ENCODE measurements at places on chromosomes 11 and 22.

DNA sequence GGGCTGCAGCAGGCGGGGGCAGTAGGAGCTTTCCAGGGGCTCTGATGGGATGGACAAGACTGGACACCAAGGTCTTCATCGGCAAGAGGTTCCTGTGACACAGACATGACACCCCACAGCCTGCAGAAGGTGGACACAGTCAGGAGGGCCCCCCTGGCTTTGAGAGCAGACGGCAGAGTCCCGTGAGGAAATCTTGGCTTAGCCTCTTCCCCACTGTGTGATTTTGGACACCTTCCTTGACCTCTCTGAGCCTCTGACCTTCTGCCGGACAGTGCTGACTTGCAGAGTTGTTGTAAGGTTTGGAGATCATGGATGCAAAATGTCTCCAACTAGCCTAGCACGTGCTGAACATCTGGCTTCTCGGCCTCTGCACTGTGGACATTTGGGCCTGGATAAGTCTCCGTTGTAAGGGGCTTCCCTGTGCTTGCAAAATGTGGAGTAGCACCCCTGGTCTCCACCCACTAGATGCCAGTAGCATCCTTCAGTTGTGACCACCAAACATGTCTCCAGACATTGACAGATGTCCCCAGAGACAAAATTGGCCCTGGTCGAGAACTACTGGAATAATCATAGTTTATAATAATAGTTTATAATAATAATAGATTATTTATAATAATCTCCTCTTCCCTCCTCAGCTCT lies 54.6 kb downstream of the MCM5 start:
- DNase-seq, result no peak

- no peak for DNase-seq
Observed at GRCh38 chr11:34624069-34624468, 3.2 kb downstream of the EHF start.

- no peak for DNase-seq
Observed at GRCh38 chr11:134055029-134055428, 13.8 kb upstream of the JAM3 start.

DNA sequence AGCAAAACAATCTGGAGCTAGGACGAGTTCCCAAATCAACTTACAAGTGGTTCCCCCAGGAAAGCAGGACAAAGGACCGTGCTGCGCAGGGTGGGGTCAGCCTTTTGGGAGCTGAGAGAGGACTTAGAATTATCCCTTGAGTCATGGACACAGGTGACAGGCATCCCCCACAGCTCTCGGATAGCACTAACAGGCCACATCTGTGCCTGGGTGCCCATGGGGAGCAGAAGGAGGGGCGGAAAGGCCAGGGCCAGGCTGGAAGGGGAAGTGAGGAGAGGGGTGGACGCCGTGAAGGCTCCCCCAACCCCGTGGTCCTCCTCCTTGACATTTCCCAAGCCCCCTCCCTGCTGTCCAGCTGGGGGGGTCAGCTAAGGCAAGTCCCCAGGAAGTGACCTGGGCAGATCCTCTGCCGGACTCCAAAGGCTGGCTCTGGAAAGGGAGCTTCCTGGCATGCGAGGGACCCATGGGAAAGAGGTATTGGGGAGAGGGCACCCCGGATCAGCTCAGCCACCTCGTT lies 31.6 kb upstream of the A4GALT start:
- no peak for DNase-seq

GRCh38 chr11:36273110-36273509 lies 16.1 kb downstream of the COMMD9 start:
- no peak for DNase-seq

DNA sequence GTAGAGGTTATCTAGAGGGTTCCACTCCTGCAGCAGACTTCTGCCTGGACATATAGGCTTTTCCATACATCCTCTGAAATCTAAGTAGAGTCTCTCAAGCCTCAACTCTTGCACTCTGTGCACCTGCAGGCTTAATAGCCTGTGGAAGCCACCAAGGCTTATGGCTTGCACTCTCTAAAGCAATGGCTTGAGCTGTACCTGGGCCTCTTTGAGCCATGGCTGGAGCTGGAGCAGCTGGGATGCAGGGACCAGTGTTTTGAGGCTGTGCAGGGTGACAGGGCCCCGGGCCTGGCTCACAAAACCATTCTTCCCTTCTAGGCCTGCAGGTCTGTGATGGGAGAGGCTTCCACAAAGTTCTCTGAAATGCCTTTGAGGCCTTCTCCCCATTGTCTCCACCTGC lies 2.9 kb upstream of the NXPE4 start:
- no peak for DNase-seq

DNA sequence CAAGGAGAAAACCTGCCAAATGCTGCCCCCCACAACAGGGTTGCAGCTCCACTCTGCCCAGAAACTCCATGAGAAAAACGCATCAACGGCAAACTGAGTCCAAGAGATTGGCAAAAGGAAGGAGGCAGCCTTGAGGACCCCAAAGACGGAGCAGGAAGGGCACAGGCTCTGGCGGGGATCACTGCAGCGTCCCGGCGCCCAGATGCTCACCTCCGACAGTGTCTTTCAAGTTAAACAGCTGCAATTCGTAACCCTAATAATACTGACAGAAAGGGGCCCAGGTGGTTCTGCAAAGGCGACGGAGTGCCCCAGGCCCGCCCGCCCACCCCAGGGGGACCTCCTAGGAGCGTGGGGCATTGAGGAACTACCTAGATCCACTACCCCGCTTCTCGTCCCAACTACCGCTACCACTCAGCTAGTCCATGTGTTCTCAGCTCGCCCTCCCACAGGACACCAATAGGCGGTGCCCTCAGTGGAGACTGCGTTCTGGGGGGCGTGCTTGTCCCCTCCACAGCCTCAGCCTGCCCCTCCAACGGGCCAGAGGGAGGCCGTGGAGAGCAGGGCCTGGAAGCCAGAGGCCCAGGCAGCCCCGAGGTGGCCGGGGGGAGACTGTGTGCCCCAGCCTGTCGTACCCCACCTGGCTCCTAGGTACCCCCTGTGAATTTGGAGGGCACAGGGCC lies 127.4 kb downstream of the PHF21B start:
- DNase-seq, result no peak

- no peak for DNase-seq
Observed at GRCh38 chr11:19955660-19956059, 204.6 kb downstream of the DBX1 start.

- DNase-seq, result no peak
Observed at GRCh38 chr11:79423736-79424135, 17.1 kb downstream of the TENM4 start.

DNA sequence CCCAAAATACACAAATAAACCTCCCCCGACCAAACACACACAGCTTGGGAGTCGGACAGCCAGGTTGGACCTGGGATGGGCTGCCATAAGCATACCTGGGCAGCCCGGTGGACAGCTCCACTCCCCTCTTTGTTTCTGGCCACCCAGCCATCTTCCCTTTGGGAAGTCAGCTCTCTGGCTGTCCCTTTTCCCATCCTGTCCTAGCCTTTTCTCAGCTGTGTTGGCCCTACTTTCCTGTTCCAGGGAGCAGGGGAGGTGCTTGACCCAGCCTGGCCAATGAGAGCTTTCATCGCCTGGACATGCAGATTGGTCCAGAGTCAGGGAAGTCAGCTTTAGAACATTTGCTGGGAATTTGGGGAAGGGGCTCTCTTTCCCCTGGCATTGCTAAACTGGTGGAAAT lies 68.7 kb upstream of the NECTIN1 start:
- DNase-seq, result no peak

GRCh38 chr22:49412236-49412635 lies 415.4 kb downstream of the BRD1 start:
- no peak for DNase-seq

DNA sequence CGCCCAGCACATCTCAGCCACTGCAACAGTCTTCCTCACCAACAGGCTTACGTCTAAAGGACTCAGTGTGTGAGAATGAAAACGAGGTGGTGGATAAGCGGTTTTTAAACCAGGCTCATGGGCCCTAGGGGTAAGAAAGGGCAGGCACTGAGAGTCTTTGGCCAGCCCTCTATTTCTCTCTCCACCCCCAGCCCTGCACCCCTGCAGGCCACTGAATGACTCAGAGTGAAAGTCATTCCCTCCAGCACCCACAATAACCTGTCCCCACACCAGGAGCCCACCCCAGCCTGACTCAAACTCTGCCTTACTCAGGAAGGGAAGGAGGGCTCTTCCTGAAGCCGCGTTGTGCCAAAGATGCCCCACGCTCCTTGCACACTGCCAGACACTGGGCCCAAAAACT lies 72.0 kb downstream of the LARGE1 start:
- no peak for DNase-seq

GRCh38 chr22:46007848-46008261 lies 30.9 kb upstream of the WNT7B start:
- no peak for DNase-seq

GRCh38 chr11:70016666-70017367 lies 61.3 kb upstream of the ANO1 start:
- DNase-seq, result no peak

GRCh38 chr11:23956586-23956985 lies 540.3 kb upstream of the LUZP2 start:
- no peak for DNase-seq

GRCh38 chr22:49554296-49554625 lies 273.4 kb downstream of the BRD1 start:
- DNase-seq, result no peak

GRCh38 chr22:20243537-20244249 lies 24.4 kb downstream of the RTN4R start:
- no peak for DNase-seq
